ENCODE measurements at places on chromosomes 1 and 21. TPM values are rescaled to one million over a fixed set of nuclear protein-coding genes. Genes with fewer than 3 reads are reported as not detected.

- no peak for DNase-seq
Observed at GRCh38 chr1:81974222-81974841, 173.6 kb downstream of the ADGRL2 start.

DNA sequence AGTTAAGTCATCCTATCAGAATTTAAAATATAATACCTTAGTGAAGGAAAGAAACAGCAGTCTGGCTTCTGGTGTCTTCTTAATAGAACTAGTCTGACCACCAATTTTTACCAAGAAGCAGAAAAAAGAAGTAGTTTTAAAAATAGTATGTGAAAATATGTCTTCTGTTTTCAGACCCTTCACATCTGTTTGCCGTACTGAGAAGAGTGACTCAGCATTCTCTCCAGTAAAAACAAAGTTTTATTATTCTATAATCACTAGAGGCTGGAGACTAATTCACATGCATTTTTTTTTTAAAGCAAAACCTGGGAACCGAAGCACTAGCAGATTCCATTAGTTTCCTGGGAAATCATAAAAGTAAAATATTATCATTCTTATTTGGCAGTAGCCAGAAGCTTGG is 163.8 kb downstream of the COL24A1 start:
- no peak for DNase-seq

IL20 gene
- not detected for total RNA-seq

DNA sequence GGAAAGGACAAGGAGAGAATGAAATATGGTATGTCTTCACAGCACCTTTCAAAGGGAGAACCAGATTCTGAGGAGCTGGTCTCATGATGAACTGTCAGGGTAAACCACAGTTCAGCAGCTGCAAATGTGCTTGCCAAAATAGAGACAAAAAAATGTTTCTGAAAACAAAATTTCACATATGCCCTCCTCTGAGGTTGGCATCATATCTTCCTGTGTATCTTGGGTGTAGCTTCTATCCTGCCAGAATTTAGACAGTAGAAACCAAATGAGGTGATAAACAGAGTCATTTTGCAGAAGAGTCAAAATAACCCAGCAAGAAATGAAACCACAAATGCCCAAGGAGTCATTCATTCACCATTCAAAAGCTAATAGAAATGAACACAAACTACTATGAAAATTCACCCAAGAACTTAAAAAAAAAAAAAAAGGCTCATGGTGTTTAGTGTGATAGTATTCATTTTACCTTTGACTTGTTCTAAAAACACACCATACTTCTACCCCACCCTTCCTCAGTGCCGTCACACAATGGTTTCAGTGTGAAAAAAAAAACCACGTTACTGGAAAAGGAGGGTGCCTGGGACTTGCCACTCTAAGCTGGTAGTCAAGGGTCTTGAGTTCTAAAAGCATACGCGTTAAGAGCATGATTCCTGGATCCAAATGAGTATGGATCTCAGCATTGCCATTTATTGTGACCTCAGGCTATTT is 18.5 kb downstream of the SELL start:
- DNase-seq = no peak

DNA sequence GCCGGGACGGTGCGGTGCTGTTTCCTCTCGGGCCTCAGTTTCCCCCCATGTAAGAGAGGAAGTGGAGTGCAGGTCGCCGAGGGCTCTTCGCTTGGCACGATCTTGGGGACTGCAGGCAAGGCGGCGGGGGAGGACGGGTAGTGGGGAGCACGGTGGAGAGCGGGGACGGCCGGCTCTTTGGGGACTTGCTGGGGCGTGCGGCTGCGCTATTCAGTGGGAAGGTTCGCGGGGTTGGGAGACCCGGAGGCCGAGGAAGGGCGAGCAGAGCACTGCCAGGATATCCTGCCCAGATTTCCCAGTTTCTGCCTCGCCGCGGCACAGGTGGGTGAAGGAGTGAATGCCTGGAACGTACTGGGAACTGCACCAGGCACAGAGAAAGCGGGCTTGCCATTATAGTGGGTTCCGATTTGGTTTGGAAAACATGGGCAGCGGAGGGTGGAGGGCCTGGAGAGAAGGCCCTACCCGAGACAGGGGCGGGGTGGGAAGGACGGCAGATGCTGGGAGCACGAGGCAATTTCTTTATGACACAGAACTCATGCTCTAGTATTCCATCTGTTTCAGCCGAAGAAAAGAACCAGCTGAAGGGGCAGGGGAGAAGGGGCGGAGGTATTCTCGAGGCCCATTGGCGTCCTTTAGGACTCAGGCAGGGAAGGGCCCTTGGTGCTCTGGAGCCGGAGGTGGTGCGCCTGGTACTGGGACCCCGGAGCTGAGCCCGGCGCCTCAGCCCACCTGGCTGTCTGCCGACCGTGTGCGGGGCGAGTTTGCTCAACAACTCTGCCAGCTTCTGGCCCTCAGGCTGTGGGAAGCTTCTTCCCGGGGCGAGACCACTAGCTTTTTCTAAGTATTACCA is 960 bp downstream of the PCSK9 start:
- DNase-seq = no peak

COL11A1 gene
- total RNA-seq = not detected

- DNase-seq = no peak
Observed at GRCh38 chr1:215459136-215459535, 108.0 kb upstream of the KCTD3 start.

SPATA21 gene
- total RNA-seq = not detected

NT5C1A gene
- not detected for total RNA-seq

DNA sequence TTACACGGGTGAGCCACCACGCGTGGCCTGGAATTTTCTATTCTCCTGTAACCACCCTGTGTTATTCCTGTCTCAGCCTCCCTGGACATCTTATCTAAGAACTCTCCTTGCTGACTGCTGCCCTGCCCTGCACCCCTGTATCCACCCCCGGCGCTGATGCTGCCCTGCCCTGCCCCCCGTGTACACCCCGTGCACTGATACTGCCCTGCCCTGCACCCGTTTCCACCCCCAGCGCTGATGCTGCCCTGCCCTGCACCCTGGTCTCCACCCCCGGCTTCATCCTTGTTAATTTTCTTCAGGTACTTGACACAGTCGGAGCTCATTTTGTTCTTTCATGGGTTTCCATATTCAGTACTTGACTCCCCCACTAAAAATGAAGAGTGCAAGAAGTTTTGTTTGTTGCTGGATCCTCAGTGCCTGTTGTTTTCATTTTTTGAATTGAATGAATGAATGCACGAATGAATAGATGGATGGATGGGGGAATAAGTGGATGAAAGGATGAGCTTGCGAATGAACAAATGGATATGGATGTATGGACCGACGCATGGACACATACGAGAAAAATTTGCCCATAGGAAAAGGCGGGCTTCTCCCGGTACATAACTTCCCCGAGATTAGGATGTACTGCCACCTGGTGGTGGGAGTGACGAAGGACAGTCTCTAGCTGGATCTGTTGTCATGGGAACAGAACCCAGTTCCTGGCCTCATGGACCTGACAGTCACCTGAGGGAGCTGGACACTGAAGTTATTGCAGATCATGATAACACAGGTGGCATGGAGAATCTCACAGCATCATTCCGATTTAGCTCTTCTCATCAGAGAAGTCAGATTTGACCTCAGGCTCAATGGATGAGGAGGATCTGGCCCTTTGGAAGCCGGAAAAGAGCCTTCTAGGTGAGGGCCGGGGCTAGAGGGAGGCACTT is 14.9 kb downstream of the AADACL4 start:
- no peak for DNase-seq

- no peak for DNase-seq
Observed at GRCh38 chr1:95627244-95627643, 393.2 kb downstream of the RWDD3 start.

- no peak for DNase-seq
Observed at GRCh38 chr1:19433719-19433998, 51.7 kb downstream of the CAPZB start.

DNA sequence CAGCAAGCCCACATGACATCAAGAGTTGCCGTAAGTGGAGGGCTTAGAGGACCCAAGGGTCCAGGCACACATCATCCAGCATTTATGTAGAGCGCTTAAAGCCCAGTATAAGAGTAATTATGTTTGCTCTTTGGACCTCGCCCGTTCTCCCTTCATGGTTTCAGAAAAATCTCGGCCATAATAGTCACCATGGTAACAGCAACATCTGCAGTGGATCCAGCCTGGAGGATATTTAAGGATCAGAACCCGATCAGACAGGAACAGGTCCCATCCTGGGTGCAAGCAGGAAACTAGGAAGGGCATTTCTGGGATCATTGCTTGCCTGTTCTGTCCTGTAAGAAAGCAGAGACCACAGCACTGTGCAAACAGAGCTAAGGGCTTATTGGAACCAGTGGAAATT is 89.9 kb upstream of the KAZN start:
- no peak for DNase-seq

- no peak for DNase-seq
Observed at GRCh38 chr1:24702511-24703293, 42.5 kb upstream of the CLIC4 start.

Measured in esophagus squamous epithelium (tissue), 5 donors.